ENCODE measurements at places on chromosomes 12 and 14.

DNA sequence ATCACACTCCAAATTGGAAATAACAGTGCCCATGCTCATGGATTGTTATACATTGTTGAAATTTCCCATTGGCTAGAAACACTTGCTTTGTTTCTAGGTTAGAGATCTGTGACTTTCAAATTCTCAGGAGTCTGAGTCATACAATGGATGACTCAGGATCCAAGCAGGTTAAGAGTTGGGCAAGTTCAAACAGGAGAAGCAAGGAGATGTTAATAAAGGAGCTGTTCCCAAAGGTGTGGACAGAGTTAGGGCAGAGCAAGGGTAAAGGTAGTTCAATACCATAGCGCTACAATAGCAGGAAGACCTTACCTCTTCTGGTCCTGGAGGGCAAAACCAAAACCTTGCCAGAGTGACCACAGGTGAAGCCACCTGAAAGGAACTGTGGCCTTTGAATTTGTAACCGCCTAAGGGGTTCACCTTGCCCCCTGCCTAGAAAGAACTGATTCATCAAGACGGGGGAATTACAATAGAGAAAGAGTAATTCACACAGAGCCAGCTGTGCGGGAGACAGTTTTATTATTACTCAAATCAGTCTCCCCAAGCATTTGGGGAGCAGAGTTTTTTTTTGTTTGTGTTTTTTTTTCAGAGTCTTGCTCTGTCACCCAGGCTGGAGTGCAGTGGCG is 4.2 kb upstream of the AMN1 start:
- peak; percentile 45 for DNase-seq

DNA sequence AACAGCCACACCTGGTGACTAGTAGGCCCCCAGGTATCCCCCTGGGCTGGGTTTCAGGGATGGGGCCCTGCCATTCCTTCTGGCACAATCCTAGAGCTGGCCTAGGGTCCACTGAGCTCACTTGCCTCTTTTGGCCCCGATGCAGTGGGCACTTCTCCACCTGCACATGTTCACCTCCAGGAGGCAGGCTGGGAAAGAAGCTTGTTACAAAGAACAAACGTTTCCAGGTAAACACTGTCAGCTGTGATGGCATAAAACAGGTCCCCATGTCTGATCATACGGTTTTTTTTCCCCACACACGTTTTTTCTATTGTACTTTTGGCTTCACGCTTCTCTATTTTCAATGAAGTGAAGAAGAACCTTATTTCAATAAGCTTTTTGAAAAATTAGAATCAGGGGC is 15.8 kb upstream of the HVCN1 start:
- no peak for DNase-seq

GRCh38 chr14:34113005-34113511 is 162.2 kb upstream of the EGLN3 start:
- no peak for DNase-seq

DNA sequence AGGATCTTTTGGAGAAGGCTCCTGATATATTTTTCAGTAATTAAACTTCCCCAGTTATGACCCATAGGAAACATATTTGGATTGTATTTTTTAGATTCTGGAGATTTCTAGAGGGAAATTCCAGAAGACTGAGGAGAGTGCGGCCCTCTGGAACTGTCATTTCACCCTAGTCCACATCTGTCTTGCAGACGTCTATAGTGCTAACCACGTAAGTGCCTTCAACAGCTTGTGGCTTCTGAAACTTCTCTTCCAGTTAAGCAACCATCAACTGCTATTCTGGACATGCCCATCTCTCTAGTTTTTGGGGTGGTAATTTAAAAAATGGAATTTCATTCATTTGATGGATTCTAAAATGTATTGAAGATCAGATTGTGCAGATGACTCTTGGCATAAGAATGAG is 1098.8 kb downstream of the TMEM121 start:
- no peak for DNase-seq

DNA sequence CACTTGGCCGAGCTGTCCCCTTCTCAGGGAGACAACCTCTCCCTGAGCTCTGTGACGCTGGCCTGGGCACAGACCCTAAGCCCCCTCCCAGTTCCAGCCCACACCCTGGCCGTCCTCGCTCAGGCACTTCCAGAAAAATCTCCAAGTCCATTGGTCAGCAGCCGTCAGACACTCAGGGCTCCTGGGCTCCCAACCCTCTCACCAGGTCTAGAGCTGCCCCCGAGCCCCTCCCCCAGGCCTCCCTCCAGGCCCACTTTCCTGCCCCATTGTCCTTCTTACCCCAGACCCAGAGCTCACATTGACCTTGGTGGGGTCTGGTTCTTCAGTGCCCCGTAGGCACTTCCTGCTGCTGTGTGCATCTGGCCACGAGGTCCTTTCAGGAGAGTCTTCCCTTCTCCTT is 249.3 kb upstream of the RTL1 start:
- DNase-seq = no peak

GRCh38 chr12:90233168-90234100 is 524.8 kb upstream of the ATP2B1 start:
- DNase-seq = no peak

- DNase-seq = no peak
Observed at GRCh38 chr12:126038434-126038833, 973.2 kb downstream of the AACS start.

DNA sequence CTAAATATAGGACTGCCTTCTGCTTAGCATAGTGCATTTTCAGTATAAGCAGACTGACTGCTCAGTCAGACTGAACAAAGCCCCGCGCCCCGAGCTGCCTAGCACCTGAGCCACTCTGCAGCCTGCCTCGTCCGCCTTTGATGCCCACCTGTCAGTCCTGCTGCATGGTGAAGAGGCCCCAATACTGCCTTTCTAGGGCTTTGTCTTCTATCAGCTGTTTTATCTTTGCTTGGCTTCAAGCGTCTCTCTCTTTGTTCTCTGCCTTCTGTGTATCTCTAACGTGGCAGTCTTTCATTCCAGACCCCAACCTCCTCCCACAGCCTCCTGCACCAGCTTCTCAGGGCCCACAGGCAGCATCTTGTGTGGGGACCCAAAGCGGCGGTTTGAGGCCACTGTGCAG is 1001.0 kb downstream of the VRK1 start:
- no peak for DNase-seq

DNA sequence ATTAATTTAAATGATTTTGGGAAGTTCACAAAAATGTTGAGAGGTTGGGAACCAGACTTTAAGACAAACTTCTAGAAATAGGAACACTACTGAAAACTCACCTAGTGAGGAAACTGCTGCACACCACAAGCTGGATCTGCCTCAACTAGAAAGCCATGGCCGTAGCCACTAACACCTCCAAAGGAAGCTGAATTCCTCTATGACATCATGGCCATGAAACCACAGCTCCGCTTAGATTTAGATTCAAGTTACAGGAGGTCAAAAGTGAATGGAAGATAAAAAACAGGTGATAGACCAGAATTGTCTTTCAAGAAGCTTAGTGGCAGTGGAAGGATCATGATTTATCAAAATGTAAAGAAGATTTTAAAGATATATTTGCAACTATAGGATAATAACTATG is 208.8 kb upstream of the ALG10 start:
- DNase-seq = no peak
